NCI-H187 treated with DMSO at 0.1 percent for 48 hours (cell line): ENCODE measurements at places on chromosomes 7 and 10.

GRCh38 chr7:79452495-79453265 lies 787 bp downstream of the MAGI2 start:
- no peak for DNase-seq

DNA sequence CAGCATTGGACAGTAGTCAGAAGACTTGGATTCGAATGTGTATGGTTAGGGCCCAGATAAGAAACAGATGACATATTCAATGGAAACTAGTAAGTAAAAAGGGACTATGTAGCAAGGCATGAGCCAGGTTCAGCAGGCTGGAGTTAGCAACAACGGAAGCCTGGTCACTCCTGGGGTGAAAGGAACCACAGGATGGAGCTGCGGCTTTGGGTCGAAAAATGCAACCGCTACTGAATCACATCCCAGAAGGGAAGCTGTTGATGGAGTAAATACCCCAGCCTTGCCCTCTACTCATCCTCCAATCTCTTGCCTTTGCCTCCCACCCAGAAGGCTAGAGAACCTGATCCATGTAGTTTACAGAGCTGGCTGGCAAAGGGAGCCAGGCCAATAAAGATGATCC lies 37.5 kb upstream of the EGR2 start:
- DNase-seq, result no peak

DNA sequence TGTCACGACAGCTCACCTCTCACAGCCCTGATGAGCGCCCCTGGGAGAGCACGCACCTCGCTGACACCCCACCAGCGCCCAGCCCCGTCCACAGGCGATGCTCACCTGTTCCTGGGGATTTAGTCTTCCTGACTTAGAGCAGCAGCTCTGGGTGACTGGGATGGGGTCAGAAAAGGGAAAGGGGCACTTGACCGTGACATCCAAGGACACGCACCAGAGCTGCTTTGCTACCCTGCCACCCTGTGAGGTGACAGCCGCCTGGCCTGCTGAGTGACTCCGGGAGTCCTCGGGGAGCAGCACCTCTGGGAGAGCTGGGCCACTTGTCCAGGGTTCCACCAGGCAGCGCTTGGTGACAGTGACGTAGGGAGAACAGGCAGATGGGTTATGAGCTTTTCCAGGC lies 148.2 kb downstream of the PRKAG2 start:
- DNase-seq, result no peak

DNA sequence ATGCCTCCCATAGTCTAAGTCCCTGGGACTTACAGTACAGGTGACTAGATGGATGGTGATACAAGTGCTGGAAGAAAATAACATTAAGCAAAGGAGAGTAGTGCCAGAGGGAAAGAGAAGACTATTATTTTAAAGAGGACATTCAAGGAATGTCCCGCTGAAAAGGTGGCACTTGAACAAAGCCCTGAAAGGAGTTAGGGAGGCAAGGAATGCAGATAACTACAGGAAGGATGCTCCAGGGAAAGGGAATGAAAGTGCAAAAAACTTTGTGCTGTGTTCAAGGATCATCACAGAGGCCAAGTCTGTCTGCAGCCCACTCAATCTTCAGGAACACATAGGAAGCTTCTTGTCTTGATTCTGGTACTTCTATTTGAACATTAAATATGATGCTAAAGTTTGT lies 14.9 kb downstream of the ANKMY2 start:
- no peak for DNase-seq

DNA sequence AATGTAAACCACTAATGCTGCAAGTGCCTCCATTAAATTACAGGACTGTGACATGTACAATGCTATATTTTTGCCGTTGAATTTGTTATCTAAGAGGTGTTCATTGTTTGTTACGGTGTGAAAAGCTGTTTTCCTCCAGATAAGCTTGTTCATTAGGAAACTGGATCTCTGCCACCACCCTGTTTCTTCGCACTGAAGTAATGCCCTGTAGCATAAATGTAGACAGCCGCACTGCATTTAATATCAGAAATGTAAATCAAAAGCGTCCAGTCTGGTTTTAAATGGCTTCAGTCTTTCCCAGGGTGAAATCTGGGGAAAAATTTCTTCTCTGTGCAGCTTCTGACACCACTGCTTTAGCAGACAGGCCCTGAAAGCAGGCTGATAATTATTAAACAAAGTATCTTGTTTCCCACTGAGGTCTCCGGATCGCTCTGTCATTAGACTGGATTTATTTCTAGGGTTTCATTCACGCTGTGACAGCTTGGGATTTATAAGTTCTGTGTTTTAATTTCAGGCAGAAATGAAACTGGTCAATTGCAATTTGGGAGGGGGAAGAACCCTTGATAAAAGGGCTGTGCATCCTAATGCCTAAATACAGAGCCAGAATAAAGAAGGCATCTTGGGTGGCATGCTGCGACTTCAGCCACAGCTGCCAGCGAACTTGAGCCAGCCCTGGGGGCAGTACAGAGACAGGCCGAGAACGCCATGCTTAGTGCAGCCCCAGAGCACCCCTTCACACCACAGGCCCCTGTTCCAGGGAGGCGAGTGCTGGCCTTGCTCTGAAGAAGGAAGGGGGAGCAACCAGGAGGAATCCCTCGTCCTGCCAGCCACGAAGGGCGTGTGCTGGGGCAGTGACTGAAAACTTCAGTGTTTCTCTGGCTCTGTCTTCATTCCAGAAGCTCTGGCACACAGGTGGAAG lies 547.7 kb upstream of the GALNT17 start:
- no peak for DNase-seq

GRCh38 chr7:47351233-47352154 lies 230.4 kb downstream of the TNS3 start:
- no peak for DNase-seq

- no peak for DNase-seq
These were observed 54.7 kb downstream of the RBM33 start for GRCh38 chr7:155699180-155699579.

DNA sequence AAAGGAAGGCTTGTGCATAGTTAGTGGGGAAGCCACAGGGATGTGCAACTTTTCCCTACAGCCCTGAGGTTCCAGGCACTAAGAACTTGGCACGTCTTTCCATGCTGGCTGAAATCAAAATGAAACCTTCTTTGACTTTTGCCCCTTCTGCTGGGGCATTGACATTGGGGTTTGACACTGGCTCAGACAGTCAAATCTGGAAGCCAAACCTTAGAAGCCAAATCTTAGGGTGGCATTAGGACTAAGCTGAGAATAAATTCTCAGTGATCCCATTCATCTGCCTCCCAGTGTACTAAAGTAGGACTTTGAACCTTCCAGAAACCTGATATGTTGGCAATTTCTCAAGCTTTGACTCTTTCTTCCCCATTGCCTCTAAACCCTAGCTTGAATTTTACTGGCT lies 31.3 kb upstream of the INSYN2A start:
- no peak for DNase-seq

DNA sequence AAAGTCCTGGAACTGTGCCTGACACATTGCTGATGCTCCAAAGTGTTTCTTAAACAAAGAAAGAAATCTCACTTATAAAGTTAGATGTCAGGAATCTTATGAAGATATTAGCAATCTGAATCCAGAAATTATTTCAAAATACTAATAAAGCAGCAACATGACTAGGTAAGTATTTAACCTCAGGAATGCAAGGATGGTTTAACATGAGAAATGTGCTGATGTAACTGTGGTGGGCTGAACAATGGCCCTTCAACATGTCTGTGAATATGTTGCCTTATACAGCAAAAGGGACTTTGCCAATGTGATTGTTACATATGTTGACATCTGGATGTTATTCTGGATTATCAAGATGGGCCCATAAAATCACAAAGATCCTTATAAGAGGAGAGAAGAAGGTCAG lies 87.1 kb downstream of the TEX36 start:
- no peak for DNase-seq
